ENCODE measurements at places on chromosomes 12 and 14.

GRCh38 chr14:55847766-55848165 lies 267.8 kb downstream of the KTN1 start:
- DNase-seq = no peak

GRCh38 chr12:94585626-94586025 lies 64.7 kb downstream of the TMCC3 start:
- DNase-seq = no peak

DNA sequence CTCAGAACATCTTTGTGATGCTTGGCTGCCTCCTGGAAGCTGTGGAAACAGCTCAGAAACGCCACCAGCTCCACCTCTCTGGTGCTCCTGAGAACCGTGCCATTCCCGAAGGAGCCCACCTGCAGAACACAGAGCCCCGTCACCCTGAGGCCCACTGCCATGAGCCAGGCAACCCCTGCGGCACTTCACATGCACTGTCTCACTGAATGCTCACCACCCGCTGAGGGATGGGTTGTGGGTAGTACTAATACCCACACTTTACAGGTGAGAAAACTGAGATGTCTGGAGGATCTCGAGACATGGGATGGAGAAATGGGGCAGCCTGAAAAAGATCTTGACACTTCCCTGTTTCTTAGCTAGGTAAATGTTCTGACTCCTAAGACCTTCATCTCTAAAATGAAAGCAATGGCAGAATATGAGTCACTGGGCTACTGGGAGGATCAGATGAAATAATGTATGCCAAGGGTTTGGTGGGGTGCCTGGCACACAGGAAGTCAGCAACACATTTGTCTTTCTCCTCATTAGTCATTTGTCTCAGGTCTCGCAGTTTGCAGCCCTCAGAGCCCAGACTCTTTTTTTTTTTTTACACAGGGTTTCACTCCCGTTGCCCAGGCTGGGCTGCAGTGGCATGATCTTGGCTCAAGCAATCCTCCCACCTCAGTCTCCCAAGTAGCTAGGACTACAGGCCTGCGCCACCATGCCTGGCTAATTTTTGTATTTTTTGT lies 5.3 kb downstream of the OASL start:
- no peak for DNase-seq

GRCh38 chr14:96303981-96304380 lies 48.0 kb downstream of the BDKRB1 start:
- DNase-seq = no peak

- DNase-seq = no peak
Observed at GRCh38 chr14:71236487-71236886, 329.2 kb downstream of the PCNX1 start.

DNA sequence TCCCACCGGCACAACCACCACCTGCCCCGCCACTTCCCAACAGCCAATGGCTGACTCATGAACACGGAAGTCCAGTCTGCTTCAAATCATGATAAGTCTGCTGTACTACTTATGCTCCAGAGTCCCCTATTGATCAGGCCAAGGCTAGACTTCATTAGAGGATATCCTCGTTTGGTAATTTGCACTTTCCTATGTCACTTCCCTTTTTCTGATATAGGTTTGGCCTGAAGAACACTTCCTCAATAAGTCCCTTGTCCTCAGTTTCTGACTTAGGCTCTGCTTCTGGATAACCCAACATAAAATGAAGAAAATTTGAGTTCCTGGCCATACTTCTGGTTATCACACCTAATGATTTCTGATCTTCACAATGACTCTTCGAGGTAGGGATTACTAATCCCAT lies 45.3 kb downstream of the IFNG-AS1 start:
- no peak for DNase-seq

- no peak for DNase-seq
Observed at GRCh38 chr14:104445086-104445485, 134.5 kb upstream of the C14orf180 start.

DNA sequence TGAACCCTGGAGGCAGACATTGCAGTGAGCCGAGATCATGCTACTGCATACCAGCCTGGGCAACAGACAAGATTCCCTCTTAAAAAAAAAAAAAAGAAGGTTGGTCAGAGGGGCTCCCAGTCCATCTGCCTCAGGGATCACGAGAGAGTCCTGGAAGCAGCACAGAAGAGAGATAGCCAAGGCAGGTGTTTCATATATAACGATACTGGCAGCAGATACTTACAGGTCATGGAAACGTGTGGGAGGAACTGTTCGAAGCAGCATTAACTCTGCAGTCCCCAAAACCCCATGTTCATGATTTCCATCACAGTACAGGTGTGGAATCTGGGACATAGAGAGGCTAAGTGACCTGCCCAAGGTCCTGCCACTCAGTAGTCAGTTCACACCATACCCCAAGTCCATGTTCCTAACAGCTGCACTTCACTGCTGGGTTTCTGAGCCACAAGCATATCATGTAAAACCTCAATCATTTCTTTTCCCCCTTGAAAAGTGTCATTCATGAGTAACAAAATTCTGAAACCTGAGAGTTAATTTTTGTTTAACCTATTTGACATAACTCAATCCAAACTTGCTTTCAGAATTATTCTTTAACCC lies 16.7 kb downstream of the CDK2AP1 start:
- DNase-seq = no peak

GRCh38 chr12:68420225-68421010 lies 88.3 kb upstream of the MDM1 start:
- no peak for DNase-seq

DNA sequence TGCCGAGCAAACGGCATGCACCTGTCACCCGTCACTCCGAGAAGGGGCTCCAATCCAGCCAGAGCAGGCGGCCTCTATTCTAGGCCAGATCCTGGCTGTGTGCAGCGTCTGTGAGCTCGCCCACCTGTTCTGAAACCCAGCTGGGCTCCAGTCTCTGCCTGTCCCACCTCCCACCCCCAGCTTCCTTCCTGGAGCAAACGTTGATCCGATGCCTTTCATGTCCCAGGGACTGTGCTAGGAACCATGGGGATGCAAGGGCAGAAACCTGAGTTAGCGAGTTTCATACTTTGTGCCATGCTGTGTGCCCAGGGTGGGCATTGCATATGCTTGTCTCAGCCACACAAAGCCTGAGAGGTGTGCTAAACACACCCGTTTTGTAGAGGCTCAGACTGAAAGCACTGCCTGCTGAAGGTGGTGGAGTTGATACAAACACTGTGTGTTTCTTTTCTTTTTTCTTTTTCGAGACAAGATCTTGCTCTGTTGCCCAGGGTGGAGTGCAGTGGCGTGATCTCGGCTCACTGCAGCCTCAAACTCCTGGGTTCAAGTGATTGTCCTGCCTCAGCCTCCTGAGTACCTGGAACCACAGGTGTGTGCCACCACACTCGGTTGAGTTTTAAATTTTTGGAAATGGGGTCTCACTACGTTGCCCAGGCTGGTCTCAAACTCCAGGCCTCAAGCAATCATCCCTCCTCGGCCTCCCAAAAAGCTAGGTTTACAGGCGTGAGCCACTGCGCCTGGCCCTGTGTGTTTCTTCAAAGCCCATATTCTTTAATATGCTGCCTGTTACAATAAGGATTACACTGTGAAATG lies 84.1 kb upstream of the MED13L start:
- no peak for DNase-seq

GRCh38 chr12:13444076-13444475 lies 247.6 kb downstream of the EMP1 start:
- no peak for DNase-seq

- no peak for DNase-seq
Observed at GRCh38 chr14:61080591-61081010, 99.6 kb downstream of the SLC38A6 start.

GRCh38 chr12:82627799-82628198 lies 58.9 kb upstream of the TMTC2 start:
- DNase-seq = no peak

- no peak for DNase-seq
Observed at GRCh38 chr14:39230416-39231035, 3.2 kb upstream of the MIA2 start.

DNA sequence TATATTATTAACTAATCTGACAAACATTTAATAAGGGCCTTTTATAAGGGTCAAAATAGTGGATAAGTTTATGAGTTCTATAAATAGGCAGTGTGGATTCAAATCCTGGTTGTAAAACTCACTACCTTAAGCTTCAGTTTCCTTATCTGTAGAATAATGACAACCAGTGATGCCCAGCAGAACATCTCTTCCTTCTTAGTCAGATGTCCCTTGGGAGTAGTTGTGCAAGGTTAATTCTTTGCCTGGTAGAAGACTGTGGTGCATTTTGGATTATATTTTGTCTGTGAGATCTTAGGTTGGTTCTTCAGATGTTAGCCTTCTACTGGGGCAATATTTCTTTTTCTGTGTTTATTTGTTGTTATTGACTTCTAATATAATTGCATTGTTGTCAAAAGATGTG lies 59.5 kb downstream of the ARID2 start:
- DNase-seq = no peak

DNA sequence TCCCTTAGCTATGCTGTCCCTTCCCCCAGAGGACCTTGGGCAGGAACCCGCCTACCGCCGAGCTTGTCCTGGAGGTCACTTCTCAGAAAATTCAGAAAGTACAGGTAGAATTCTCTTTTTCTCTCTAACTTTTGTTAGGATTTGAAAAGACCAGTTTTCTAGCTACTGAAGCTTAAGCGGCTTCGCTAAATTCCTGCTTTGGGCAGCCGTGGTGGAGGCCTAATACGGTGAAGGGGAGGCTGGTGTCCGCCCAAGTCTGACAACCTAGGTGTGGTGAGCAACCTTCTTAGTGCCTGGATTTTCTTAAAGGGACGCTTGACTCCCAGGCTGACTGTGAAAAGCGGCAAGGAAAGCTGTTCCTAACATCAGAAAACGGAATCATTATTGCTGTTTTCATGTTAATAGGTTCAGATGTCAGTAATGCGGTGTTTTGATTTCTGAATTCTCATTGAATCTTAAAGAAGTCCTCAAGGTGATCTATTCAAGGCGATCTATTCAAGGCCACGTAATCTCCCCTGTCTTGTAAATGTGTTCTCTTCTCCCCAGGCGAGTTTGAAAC lies 835 bp downstream of the FGD4 start:
- DNase-seq = no peak

DNA sequence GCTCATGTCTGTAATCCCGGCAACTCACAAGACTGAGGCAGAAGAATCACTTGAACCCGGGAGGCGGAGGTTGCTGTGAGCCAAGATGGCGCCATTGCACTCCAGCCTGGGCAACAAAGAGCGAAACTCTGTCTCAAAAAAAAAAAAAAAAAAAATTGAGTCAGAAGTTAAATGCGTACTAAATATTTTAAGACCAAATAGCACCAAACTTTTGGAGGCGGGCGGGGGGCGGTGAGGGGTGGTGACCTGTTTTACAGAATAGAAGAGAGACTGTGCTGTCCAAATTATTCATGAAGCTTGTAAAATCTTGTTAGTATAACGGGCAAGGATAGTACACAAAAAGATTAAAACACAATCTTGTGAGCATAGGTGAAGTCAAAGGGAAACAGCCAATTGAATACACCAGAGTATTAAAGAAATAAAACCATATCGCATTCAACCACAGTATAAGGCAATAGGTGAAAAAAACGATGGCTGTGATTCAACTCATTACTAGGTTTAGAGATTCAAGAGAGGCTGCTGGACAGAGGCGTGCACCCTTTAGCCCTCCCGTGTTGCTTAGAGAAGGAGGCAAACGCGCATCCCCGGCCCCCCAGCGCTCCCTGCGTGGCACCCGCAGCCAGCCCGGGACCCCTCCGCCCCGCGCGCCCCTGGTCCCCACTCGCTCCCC lies 571 bp downstream of the ZNF891 start:
- DNase-seq = no peak
